ENCODE measurements at places on chromosomes 5 and 9. TPM values are rescaled to one million over a fixed set of nuclear protein-coding genes. Genes with fewer than 3 reads are reported as not detected.

The PTGR1 gene
- 0.94 TPM for total RNA-seq

The SNX2 gene
- 33.5 TPM for total RNA-seq

The CMYA5 gene
- 0.19 TPM for total RNA-seq

The GBGT1 gene
- total RNA-seq, result 3.1 TPM

The CCL27 gene
- 0.44 TPM for total RNA-seq

The CDKN2B gene
- 0.04 TPM for total RNA-seq

The HTR4 gene
- not detected for total RNA-seq

The PCDHA2 gene
- not detected for total RNA-seq

The DMGDH gene
- not detected for total RNA-seq

The PCDH12 gene
- total RNA-seq, result 0.76 TPM

The PLEKHG4B gene
- not detected for total RNA-seq

The KIF20A gene
- 35.8 TPM for total RNA-seq

The TAS2R1 gene
- total RNA-seq, result not detected

The MIER3 gene
- 21.4 TPM for total RNA-seq

The CDK9 gene
- total RNA-seq, result 103 TPM

The LPAR1 gene
- total RNA-seq, result not detected

The KCNN2 gene
- not detected for total RNA-seq

The C9 gene
- total RNA-seq, result not detected

The TMEM174 gene
- total RNA-seq, result not detected

The CAST gene
- 133 TPM for total RNA-seq

The SLC6A3 gene
- total RNA-seq, result not detected

The PNPLA7 gene
- total RNA-seq, result 3.4 TPM

The TAF11L10 gene
- total RNA-seq, result not detected

The PCDHGB1 gene
- not detected for total RNA-seq

The PCDHGA4 gene
- not detected for total RNA-seq

The HBEGF gene
- 5.0 TPM for total RNA-seq

The SOX30 gene
- 0.15 TPM for total RNA-seq

The IL17B gene
- total RNA-seq, result not detected

The FAM200C gene
- 1.0 TPM for total RNA-seq

The FREM1 gene
- not detected for total RNA-seq

The KCTD16 gene
- 0.04 TPM for total RNA-seq

The ANKRD33B gene
- total RNA-seq, result 22.9 TPM

The IL33 gene
- not detected for total RNA-seq

The CDH6 gene
- total RNA-seq, result not detected

The RELL2 gene
- total RNA-seq, result 35.2 TPM

The PCDHB15 gene
- total RNA-seq, result not detected

The ZDHHC11B gene
- 0.17 TPM for total RNA-seq

The BTNL8 gene
- total RNA-seq, result not detected

The TAF1L gene
- total RNA-seq, result not detected

The C9orf153 gene
- not detected for total RNA-seq

The WHRN gene
- 9.6 TPM for total RNA-seq
